ENCODE measurements at places on chromosomes 7 and 10.

DNA sequence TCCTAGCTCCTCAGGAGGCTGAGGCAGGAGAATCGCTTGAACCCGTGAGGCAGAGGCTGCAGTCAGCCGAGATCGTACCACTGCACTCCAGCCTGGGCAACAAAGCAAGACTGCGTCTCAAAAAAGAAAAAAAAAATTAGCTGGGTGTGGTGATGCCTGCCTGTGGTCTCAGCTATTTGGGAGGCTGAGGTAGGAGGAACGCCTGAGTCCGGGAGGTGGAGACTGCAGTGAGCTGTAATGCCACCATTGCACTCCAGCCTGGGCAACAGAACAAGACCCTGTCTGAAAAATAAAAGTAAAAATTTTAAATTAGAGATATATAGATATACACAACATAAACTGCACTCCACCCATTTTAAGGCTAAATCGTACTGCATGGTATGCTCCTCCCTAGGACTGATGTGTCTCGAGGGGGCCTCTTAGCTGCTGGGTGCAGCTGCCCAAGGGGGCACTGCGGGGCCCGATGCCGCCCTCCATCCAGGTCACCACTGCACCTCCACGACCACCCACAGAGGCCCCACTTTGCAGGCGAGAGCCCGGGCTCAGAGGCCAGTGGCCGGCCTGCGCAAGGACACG lies 40.9 kb upstream of the FOXK1 start:
- peak; percentile 12 for ATAC-seq

DNA sequence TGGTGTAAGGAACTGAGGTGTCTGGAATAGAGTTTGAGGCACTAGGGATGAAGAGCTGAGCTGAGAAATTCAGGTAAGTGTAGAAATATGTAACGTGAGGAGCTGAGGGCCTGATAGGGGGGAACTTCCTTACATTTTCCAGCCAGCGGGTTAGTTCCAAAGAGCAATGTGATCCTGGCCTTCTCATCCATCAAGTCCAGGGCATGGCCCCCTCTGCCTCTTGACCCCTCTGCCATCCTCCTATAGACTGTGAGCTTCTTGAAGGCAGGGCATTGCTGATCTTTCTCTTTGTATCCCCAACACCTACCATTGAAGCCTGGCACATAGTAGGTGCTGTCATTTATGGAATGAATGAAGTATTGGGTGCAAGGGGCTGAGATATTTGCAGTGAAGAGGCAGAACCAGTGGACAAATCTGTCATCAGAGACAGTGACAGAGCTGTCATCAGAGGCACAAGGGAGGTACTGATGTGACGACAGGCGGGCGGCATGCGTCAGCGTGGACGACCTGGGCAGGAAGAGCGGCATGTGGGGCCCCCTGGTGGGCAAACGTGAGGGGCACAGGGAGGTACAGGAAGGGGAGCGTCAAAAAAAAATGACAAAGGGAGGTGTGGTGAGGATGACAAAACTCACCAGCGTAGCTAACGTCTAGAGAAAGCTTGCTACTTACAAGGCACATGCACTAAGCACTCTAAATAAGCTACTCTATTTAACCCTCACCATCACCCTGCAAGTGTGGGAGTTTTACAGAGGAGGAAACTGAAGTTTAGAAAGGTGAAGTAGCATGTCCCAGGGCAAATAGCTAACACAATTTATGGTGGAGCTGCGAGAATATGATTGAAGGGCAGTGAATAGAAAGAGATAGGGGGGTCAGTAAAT lies 5.2 kb upstream of the CAMK2G start:
- peak; percentile 86 for ATAC-seq

DNA sequence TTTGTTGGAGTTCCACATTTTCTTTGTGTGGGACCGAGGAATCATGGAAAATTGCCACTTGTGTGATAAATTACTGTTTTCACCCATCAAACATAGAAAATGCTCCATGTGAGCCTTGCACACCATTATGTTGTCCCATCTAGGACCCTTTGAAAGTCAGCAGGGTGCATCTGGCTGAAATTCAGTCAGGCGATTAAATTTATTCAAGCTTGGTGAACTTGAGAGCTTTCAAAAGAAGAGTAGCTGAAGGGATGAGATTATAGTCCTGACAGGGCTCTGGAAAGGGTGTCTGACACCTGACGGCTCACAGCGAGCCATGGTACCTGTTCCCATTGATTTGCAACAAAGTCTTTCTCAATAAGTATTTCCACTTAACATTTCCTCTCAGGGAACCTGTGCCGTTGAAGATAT lies 399.7 kb upstream of the ETV1 start:
- ATAC-seq: peak; percentile 56

DNA sequence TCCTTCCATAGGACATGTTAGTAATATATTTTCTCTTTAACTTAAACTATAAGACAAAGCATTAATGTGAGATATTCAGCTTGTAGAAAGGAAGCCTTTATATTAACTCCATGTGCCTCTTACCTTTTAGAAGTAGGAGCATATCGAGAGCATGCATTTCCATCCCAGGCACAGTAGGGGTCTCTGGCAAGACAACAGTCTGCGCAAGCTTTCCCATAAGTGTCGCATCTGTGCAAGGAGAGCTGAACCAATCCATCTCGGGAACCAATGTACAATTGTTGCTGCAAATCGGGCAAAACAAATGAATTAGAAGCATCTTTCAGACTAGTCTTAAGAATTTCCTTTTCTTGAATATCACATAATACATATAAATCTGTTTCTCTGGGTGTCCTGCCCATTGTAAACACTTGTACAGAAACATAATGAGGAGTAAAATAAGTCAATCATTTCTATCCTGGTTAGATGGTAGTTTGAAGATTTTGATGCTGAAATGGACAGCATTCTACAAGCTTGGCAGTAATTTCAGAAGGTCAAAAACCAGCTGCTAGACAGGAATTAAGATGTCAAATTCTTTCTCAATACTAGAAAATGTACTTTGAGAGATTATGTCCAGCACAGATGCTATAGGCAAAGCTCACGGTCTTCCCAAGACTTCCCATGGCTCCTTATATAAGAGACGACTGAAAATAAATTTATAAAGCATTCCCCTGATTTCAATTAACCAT lies 171.8 kb downstream of the SEMA3D start:
- no peak for ATAC-seq

- peak; percentile 23 for ATAC-seq
These were observed 417.9 kb downstream of the RPS24 start for GRCh38 chr10:78451592-78451991.

Measured in motor neuron (in vitro differentiated cells).